ENCODE measurements at places on chromosomes 1 and 21.
A peak's percentile ranks its signal among the peaks of the same experiment; 100 is the strongest.

GRCh38 chr1:24416666-24417391 is 1.2 kb downstream of the NIPAL3 start:
- DNase-seq = peak; percentile 75

DNA sequence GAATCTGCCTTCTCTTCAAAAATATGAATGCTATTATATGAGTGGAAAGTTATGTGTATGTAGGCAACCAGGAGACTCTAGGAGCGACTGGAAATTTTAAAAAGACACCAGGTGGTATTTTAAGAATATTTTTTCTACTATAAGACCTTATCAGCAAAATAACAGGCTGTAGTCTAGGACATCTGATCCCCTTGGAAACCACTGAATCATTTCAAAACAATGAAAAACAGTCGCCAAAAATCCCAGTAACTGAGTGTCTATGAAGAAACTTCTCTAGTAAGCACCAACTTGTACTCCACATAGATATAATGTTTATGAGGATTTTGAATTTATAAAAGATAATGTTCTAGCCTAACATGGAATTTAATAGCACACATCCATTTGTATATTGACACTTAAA is 358.5 kb downstream of the GPATCH2 start:
- no peak for DNase-seq

GRCh38 chr1:205986861-205987260 is 16.3 kb downstream of the RAB7B start:
- DNase-seq = no peak

- DNase-seq = no peak
These were observed 5.9 kb downstream of the ADARB1 start for GRCh38 chr21:45080232-45080631.

DNA sequence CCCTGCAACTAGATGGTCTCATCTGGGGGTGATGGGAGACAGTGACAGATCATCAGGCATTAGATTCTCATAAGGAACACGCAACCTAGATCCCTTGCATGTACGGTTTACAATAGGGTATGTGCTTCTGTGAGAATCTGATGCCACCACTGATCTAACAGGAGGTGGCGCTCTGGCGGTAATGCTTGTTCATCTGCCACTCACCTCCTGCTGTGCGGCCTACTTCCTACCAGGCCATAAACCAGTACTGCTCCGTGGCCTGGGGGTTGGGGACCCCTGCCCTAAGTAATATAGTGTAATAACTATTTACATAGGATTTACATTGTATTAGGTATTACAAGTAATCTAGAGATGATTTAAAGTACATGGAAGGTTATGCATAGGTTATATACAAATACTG is 134.9 kb downstream of the CLEC20A start:
- DNase-seq = no peak

- DNase-seq = no peak
These were observed 239.3 kb upstream of the KCNK2 start for GRCh38 chr1:214843281-214843680.

DNA sequence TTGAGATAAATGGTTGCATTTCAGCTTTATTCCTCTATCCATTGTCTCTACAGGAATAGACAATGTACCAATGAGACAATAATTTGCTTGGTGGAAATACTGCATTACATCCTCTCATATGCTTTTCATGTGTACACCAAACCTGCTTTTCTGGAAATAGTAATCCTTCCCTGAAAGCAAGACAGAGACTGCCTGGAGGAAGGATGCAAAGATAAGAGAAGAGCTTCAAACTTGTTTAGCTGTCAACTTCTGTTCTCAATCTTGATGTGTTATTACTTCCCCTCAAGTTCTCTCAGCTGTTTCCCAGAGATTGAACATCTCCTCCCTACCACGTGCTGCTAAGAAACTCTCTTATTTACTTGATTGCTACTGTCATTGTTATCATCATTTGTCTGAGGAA is 1125.4 kb upstream of the TMPRSS15 start:
- DNase-seq = no peak

DNA sequence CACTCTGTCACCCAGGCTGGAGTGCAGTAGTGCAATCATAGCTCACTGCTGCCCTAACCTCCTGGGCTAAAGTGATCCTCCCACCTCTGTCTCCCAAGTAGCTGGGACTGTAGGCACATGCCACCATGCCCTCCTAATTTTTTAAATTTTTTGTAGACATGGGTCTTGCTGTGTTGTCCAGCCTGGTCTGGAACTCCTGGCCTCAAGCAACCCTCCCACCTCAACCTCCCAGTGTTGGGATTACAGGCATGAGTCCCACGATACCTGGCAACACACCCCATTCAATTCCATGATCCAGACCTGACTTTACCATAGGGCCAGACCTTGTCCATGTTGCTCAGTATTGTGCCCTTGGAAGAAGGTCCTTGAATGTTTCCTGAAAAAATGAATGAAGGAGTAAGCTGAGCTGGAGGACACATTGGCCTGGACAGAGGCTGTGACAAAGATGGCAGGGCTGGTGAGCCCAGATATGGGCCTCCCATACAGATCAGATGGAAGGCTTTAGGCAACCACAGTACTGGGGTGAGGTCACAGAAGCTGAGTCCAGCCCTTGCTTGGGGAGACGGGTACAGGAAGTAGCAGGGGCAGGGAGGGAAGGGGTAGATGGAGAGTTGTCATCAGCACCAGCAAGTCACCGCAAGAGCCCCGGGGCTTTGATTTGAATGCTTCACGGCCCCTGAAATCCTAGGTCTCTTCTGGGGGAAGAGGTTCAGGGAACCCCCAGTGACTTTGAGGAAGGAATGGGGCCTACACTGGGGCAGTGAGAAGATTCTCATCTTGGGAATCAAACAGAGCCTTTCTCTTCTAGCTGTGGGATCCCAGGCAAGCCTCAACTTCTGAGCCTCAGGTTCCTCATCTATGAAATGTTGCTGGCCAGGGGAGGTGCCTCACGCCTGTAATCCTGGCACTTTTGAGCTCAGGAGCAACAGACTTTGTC is 40.1 kb upstream of the DMBX1 start:
- DNase-seq = no peak

DNA sequence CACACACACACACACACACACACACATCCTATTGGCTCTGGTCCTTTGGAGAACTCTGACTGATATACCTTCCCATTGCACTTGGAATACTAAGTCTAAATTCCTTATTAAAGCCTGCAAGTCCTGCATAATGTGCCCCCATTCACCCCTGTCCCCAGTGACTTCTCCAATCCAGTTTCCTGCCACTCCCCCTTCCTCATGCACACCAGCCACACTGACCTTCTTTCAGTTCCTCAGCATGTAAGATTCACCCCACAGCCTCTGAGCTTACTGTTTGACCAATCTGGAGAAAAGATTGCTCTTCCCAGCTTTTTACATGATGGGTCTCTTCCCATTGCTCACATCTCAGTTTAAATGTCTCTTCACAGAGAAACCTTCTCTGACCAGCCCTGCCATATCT is 146.6 kb downstream of the TBX15 start:
- DNase-seq = no peak

DNA sequence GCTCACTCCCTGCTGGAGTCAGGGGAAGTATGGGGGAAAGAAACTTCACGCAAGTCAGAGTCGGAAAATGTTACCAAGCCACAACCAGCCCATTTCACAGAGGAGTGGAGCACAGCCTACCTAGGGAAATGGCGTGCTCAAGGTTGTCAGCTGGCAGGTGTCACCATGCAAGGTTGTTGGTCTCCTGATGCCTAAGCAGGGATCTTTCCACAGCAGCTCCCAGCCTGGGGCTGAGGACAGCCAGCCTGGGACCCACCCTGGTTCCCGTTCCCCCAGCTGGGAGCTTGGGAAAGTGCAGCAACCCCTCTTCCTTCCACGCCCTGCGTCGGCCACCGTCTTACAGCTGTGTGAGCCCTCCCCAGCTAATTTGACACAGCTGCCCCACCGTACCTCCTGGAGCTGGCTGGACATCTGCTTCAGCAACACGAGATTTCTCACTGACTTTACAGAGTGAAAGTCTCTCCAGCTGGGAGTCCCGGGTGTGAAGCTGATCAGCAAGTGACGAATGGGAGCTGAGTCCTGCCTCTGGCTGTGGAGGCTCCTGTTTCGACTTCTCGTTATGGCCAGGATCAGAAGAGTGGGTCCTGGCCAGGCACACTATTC is 224.6 kb upstream of the RAB4A start:
- no peak for DNase-seq

DNA sequence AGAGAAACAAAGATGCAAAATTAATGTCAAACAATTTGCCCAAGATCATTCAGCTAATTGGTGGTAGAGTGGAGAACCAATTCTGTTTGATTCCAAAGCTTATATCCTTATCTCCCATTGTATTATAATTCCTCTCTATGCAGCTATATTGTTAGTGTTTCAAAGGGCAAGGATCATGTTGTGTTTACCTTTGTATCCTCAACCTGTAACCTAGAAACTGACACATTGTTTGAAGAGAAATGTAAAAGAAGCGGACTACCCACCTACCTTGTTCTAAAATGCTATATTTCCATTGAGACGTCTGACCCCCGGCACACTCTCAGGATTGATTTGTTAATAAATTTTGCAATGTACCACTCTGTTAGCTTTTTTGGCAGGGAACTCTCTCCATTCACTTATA is 9.3 kb downstream of the RAVER2 start:
- no peak for DNase-seq

DNA sequence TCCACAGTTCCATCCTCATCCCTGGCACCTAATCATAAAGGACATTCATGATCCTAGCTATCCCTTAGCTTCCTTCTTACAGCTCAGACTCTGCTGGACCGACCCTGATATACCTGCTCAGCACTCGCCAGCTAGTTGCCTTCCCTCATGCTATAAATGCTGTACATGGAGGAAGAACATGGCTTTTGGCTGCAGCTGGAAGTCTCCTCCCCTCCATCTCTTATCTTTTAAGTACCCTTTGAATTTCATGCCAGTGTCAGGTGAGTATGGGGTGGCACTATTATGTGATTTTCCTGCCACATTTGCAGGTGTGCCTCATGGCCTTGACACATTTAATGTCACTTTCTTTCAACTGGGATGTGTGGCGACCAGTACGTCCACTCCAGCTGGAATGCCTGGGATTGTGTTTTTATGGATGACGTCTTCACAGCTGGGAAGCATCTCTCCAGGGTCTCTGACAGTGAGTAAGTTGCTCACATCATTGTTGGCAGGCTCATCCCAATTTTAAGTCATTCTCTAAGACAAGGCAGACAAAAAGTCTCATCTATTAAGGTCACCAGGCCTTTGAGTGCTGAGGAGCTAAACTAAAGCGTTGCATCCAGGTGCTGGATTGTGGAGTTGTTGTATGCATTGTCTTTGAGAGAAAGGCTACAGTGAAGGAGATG is 43.4 kb downstream of the RUNX1 start:
- DNase-seq = no peak

DNA sequence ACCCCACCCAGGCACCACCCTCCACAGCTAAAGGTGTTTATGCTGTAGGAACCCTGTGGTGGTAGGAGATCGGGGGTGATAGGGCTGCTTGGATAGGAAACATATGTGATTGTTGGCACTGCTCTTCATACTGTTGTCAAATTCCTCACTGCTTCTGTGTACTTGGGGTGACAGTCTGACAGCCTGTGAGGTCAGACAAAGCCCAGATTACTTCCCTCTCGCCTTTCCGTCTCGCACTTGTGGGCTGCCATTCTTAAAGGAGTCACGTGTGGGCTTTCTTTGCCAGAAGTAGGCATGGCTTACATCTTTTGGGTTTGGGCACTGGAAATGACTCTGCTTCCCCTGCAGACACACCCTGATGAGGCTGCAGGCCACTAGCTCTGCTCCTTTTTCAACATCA is 363.8 kb downstream of the DISC1 start:
- DNase-seq = no peak

GRCh38 chr1:21254335-21254951 is 35.8 kb downstream of the ECE1 start:
- DNase-seq = no peak

GRCh38 chr1:27752360-27752759 is 20.7 kb upstream of the STX12 start:
- DNase-seq = no peak

DNA sequence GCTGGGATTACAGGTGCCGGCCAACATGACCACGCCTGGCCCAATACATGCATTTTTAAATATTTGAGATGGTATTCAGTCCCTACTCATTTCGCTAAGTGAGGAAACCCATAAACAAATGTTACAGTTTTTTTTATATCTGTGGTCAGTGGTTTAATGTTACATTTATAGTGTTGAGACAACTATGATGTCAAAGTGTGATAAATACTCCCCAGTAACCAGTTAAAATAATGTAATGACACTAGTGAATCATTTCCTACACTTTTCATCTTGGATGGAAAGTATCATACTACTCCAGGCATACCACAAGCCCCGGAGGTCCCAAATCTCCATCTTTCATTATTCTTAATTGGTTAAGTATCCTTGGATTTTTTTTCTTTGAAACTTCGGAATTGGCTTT is 87.5 kb upstream of the KIF26B start:
- no peak for DNase-seq

DNA sequence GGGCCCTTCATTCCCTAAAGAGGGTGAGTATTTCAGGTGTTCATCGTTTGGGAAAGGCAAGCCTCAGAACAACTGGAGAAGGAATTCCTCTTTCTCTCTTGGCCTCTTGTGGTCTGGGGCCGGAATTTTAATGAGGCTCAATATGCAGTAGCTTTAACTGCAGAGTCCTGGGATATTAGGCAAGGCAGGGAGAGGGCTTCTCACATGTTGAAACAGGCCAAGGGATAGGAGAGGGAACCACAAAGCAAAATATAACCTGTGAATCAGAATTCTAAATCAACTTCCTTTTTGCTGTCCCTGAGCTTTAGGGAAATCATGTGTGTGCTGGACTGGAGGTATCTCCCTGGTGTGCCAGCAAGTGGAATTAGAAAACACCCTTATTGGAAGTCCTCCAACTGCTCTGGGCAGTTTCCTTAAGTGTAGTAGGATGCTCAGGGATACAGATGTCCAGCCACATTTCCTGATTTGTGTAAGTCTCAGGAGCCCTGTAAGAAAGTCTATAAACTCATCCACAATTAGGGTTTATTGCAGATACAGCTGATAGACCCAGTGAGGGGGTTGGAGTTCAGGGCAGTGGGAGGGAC is 215.8 kb upstream of the ZRANB2 start:
- DNase-seq = no peak

- no peak for DNase-seq
These were observed 28.7 kb upstream of the CDC14A start for GRCh38 chr1:100323419-100324106.

GRCh38 chr1:10856863-10857598 is 60.6 kb upstream of the CASZ1 start:
- DNase-seq = no peak

DNA sequence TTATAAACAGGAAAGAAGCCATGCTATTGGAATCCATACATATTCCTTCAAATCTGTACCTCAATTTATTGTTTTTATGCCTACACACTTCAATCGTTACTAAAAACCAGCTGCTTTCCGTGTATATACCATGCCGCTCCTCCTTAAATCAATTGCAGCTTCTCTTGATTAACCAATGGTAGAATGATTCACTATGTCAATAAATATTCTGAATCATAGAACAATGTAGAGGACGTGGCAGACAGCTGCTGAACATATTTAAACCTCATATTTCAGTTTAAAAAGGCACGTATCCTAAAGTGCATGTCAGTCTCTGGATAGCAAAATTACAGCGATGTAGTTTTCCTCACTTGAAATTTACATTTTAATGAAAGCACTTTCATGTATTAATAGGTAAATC is 100.4 kb downstream of the MRPL39 start:
- DNase-seq = no peak
